AG04450 (cell line): ENCODE measurements at places on chromosomes 1 and 21. TPM values are rescaled to one million over a fixed set of nuclear protein-coding genes. Genes with fewer than 3 reads are reported as not detected.

DNA sequence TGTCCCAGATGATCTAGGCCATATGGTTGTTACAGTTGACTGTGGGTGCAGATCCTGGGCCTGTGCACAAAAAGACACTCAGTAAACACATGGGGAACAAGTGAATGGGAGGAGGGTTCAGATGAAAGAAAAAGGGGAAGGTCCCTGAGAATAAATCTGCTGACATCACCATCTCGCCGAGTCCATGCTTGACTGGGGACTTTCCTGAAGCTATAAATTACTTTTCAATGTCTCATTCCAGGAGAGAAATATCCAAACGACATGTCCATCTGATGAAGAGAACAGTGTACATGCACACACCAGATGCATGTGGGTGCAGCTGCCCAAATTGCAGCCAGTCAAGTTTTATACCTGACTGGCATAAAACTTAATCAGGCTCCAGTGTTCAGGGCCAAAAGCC, 109.0 kb downstream of the HIVEP3 start:
- no peak for DNase-seq

DNA sequence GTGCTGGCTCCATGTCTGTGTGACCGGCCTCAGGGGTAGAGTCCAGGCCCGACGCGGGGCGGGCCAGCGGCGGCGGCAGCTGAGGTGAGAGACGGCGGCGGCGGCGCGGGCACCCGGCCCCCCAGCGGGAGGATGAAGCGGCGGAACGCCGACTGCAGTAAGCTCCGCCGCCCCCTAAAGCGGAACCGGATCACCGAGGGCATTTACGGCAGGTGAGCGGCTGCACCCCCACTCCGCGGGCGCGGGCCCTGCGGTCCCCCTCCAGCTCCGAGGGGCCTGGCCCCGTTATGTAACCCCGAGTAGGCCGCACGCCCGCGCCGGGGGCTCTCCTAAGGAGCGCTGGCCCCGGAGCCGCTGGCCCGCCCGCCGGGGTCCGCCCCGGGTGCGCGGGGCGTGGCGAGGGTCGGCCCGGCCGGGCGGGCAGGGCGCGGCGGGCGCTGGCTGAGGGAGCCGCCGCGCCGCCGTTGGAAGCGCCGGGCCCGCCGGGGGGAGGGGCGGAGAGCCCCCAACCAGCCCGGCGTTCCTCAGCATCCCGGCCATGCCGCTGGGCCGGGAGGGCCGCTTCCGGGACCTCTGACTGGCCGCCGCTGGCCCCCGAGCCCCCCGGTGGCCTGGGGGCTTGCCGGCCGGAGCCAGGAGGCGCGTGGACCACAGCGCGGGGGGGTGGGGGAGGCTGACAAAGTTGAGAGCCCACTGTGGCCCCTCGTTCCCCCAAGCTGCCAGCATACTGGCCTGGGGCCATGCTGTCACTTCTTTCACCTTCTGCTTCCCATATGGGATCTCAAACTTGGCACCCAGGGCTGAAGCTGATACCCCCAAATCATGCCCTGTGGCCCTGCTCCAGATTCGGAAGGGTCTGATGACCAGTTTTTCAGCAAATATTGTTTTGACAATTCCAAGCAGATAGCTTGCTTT, 527 bp downstream of the MACO1 start:
- no peak for DNase-seq

- DNase-seq = peak; percentile 51
Observed at GRCh38 chr1:182143154-182143657, 81.7 kb upstream of the ZNF648 start.

The AUNIP gene
- 0.97 and 1.1 TPM in 2 replicates for polyA plus RNA-seq

DNA sequence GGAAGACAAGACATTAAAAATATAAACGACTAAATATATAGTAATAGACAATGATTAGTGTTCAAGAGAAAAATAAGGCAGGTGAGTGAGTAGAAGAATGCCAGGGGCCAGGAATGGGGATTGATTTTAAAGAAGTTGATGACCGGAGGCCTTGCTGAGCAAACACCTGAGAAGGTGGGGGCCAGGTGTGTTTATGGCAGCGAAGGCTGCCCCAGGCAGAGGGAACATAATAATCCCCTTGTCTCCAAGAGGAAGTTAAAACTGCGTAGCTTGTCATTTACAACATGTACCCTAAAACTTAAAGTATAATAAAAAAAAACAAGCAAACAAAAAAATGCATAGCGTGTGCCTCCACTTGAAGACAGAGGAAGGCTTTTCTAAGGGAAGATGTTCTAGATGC, 220.3 kb downstream of the URB2 start:
- DNase-seq = no peak

The TLCD4 gene
- 0.51 and 0.98 TPM in 2 replicates for polyA plus RNA-seq

- no peak for DNase-seq
Observed at GRCh38 chr1:159222075-159222865, 17.6 kb downstream of the ACKR1 start.

- DNase-seq = no peak
Observed at GRCh38 chr1:150760013-150760412, 5.6 kb downstream of the CTSS start.

DNA sequence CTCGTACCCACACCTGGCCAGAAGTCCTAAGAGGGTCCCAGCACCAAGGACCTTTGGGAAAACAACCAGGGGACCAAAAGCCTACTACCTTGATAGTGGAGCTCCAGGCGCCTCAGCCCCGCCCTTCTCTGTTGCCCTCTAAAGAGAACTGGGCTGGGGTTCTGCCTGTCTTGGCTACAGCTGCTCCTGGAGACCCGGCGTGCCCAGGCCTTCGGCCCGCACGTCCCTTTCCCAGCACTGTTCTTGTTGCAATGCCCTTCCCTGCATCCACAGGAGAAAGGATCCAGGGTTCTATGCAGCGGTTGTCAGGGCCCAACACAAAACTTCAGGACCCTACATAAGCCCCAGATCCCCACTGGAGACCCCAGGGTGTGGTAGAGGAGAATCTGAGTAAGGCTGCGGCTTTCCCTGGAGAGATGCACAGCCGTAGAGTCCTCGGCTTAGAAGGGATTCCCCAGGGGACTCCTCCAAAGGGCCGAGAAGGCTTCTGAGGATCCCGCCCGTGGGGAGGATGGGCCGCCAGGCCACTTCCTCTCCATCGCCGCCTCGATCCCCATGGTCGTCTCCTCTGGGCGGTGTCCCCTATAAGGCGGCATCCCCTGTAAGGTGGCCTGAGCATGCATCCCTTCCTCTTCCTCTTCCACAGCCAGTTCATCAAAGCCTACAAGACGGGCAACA, 12.0 kb downstream of the SLC66A1 start:
- no peak for DNase-seq

DNA sequence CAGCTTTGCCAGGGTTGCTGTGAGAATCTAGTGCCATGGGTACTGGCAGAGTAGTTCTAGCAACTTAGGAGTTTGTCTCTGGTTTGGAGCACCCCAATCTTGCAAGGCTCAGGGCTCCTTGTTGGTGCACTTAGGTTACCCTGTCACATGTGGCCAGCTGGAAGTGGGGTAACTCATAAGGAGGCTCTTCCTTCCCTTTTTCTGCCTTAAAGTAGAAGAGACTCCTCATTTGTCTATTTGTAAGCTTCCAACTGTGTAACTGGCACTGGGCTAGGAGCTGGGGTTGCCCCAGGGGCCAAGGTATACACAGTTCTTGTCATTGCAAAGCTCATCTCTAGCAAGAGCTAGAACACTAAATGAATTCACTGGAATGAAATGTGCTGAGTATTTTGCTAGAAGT, 10.6 kb downstream of the MROH7 start:
- DNase-seq = no peak

GRCh38 chr1:158037866-158038359, 44.5 kb downstream of the KIRREL1 start:
- no peak for DNase-seq

The CDCP2 gene
- not detected in 2 replicates for polyA plus RNA-seq

The PCP4 gene
- polyA plus RNA-seq = not detected in 2 replicates

- no peak for DNase-seq
Observed at GRCh38 chr1:36446271-36446670, 4.0 kb downstream of the OSCP1 start.

DNA sequence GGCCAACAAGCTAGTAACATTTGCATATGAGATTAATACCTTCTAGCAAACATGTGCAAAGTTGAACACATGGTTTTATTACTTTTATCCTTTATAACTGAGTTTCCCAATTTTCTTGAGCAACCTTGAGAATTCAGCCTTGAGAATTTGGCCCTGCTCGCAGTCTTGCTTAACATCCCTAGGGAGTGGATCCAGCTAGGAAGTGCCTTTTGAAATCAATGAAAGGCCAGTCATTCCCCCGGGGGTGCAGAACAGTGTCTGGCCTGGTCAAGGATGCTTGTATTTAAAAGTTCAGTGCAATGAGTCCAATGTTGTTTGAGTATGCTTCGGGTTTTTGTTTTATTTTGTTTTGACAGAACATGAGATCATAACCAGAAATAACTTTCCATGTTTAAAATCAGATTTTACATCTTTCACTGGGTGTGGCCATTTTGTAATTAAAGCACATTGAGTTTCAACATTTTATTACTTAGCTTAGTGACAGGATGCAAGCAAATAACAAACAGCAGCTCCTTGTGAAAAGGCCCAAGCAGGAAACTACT, 16.7 kb downstream of the PALMD start:
- DNase-seq = peak; percentile 42

DNA sequence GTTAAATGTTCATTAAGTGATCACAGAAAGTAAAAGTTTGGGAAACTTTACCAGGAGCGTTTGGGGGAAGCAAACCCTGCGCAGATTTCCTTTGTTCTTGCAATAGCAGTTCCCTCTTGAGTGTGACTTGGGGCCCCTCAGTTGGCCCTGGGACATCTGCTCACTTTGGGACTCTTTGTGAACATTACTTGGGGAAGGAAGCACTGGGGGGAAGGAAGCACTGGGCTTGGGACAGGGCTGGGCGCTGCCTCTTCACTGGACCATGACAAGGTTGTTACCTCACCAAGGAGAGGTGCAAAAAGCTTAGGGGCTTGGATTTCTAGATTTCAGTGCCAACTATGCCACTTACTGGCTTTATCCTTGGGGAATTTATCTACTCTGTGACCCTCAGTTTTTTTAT, 63.5 kb downstream of the ETS2 start:
- no peak for DNase-seq

GRCh38 chr21:36909423-36909822, 57.0 kb downstream of the HLCS start:
- DNase-seq = no peak

GRCh38 chr1:94014087-94014486, 104.9 kb upstream of the GCLM start:
- DNase-seq = no peak

- no peak for DNase-seq
Observed at GRCh38 chr1:27427329-27427728, 34.9 kb downstream of the GPR3 start.

GRCh38 chr1:100411019-100411418, 58.7 kb downstream of the CDC14A start:
- no peak for DNase-seq

DNA sequence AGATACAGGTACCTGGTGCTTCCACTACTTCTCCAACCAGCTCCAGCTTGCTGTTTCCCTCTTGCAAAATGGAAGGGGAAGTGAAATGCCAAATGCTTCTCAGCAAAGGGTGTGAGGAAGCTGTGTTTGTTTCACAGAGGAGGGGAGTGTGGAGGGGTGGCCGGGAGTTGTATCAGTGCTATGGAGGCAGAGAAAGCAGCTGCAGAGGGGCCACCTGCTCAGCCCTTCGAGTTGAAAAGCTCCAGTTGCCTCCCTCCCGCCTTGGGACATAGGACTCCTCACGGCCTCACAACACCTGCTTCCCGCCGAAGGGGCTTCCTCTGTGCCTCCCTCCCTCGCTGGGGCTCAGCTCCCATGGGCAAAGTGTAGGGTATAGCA, 12.1 kb upstream of the LINGO4 start:
- DNase-seq = no peak

DNA sequence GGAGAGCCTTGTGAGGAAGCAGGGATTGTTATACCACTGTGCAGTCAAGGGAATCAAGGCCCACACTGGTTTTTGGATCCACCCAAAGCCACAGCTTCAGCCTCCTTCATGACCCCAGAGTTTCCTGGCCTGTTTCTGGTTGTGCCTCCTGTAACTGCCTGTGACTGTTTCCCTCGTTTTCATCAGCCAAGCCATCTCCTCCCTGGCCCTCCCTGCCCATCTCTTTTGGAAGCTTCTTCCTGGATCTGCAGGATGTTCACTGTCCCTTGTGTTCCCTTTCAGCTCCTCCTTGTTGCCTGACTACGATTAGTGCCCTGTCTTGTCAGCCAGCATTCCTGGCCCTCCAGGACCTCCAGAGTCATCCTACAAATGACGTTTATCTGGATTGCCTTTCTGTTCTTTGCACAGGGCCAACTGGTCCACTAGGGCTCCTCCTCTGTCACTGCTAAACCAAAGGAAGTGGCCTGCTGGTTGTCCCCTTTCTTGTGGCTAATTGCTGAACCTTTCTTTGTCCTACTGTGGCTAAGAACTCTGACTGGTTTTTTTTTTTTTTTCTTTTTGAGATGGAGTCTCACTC, 17.9 kb downstream of the SFT2D2 start:
- DNase-seq = no peak

The CSF3R gene
- not detected in 2 replicates for polyA plus RNA-seq

GRCh38 chr1:181551249-181551648, 67.9 kb downstream of the CACNA1E start:
- no peak for DNase-seq

The C2CD4D gene
- not detected in 2 replicates for polyA plus RNA-seq

The LMX1A gene
- polyA plus RNA-seq = not detected in 2 replicates

DNA sequence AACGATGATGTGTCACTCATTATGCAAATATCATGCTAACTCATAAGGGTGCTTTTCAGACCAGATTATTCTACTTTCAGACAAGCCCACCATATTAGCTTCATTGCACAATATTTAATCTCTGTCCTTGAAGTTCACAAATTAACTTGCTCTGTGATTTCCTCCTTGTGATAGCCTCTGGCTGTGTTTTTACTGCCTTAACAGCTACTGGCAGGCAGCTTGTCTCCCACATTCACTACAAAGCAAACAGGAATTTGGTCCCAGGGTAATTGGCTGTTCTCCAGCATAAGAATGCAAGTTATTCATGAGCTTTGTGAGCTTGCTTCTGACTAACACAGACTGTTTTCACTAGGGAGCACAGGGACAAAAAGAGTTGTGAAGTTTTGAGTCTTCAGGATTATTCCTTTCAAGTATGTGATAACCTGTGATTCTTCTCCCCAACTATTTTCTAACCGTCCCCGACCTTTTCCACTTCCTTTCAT, 87.9 kb upstream of the HMCN1 start:
- DNase-seq = peak; percentile 93

The NPHS2 gene
- polyA plus RNA-seq = not detected in 2 replicates

- no peak for DNase-seq
Observed at GRCh38 chr1:167934426-167935215, 1.9 kb upstream of the DCAF6 start.

DNA sequence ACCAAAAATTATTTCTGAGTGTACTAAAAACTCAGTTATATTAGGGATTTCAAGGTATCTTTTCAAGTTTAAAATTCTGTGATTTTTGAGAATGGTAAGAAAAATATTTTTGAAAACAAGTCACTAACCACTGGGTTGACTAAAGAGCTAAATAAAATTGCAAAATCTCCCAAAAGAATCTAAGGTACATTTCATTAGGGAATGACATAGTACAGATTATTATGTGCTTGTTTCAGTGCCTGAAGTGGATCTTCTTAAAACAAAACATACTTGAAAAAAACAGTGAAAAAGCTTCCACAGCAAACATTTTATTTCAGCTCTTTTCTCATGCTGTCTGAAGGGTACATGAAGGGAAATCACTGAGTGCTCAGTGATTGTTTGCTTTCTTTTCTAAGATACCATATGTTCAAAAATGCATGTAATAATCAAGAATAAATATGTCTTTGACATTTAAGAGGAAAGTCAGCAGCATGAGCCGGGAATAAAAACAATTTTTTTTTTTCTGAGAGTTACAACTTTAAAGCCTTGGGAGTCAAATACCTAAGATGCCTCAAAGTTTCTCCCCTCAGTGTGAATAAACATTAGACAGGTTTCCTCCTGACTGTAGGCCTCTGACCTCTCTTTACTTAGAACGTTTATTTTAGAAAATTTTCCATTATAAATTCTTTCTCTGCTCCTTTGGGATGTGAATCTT, 200.7 kb downstream of the KCNT2 start:
- DNase-seq = no peak
